ENCODE measurements at places on chromosomes 3 and 15.

DNA sequence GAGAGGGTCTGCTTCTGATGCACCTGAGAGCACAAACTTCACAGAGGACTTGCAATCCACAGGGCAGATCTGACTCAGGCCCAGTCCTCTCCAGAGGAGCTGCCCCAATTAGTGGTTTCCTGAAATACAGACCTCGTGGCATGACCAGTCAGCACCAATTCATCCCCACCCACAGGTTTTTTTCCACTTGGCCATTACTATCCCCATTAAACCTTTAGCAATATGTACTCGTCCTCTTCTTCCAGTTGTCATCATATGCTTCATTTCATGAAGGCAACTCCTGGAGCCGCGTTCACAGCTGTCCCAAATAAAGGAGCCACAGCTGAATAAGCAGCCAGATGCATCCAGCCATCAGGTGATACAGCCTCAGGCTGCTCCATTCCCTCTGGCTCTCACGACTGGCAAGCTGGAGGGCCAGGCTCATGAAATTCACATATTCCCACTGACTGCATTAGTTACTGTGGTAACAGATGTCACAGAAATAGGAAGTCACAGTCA lies 163.1 kb downstream of the FMN1 start:
- no peak for DNase-seq

DNA sequence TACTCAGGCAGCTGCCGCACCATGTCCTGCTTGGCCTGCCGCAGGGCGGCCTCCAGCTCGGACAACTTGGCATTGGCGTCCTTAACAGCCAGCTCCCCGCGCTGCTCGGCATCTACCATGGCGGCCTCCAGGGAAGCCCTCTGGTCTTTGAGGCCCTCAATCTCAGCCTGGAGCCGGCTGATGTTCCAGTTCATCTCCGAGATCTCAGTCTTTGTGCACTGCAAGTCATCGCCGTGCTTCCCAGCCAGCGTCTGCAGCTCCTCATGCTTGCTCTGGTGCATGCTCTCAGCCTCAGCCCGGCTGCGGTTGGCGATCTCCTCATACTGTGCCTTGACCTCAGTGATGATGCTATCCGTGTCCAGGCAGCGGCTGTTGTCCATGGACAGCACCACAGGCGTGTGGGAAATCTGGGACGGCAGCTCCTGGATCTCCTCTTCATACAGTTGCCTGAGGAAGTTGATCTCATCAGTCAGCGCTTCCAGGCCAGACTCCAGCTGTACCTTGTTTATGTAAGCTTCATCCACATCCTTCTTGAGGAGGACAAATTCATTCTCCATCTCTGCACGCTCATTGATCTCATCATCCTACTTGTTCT lies 15.5 kb upstream of the PSTPIP1 start:
- no peak for DNase-seq

GRCh38 chr3:176785171-176785570 lies 412.1 kb downstream of the TBL1XR1 start:
- DNase-seq: no peak

DNA sequence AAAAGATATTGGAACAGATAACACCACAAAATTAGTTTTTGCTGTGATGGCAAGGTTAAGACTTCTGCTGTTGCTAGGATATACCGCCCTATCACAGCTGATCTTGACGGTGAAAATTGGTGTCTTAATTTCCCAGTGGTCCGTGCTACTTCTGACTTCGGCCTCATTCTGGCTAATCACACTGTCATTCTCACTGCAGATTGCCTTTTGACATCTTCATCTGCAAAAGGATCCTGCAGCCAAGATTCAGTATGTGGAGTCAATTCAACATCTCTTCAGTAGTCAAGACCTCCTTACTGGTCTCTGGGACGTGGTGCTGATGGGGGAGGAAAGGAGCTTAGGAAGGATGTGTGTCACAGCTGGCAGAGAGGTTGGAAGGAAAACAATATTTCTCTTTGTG lies 438.6 kb downstream of the WDR72 start:
- no peak for DNase-seq

All from effector memory CD8-positive, alpha-beta T cell (primary cell).